ENCODE measurements at places on chromosomes 7 and 10.
A peak's percentile ranks its signal among the peaks of the same experiment; 100 is the strongest.

DNA sequence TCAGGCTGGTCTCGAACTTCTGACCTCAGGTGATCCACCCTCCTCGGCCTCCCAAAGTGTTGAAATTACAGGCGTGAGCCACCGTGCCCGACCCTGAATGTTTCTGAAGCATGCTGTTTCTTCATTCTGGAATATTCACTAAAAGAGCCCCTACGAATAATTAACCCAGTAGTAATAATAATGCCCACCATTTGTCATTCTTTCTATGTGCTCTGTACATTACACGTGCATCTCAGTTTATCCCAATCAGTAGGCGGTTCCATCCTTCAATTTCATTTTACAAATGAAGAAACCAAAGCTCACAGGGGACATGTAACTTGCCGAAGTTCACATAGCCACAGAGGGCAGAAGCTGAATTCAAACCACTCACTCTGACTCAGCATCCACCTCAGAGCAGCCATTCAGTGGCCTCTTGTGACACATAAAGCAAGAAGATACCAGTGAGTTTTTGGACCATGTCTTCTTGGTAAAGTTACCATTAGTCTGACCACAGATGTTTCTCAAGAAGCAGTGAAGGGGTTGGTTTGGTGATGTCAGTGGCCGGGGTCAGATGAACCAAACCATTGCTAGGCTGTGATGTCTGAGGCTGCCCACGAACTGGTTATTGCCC, 71.9 kb upstream of the DUSP5 start:
- peak; percentile 69 for DNase-seq

DNA sequence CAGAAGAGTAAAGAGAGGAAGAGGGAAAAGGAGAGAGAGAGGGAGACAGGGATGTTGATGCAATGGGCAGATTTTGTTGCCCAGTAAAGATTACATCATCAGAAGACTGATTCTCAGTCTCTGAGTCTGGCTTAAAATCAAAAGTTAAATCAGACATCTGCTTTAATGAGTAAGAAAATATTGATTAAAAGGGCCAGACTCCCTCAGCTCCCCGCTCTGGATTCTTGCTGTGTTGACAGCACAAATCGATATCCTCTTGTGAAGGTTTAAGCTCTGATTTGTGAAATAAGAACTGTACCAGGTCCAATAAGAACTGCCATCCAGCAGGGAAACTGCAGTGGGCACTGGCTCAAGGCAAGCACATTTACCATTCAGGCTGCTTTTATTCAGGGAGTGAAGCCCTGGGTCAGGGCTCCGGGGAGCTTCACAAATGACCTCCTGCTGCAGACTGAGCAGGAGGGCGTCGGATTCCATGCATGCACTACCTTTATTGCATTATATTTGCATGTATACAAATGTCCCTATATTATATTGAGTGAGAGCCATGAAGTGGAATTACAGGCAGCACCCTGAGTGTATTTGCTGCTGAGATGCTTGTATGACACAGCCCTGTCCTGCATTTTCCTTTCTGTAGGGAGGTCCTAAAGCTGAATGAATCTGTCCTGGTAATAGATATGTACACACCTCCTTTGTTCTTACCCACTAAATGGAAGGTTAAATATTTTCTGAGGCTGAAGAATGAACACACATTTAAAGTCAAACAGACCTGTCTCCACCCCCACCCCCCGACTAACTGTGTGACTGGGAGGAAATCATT, 401.5 kb downstream of the REEP3 start:
- no peak for DNase-seq

- DNase-seq: no peak
Observed at GRCh38 chr7:14339861-14340260, 350.4 kb upstream of the ETV1 start.

- peak; percentile 80 for DNase-seq
Observed at GRCh38 chr7:5665094-5666025, 116.1 kb downstream of the RNF216 start.

- DNase-seq: no peak
Observed at GRCh38 chr7:54917613-54918391, 101.0 kb upstream of the EGFR start.

DNA sequence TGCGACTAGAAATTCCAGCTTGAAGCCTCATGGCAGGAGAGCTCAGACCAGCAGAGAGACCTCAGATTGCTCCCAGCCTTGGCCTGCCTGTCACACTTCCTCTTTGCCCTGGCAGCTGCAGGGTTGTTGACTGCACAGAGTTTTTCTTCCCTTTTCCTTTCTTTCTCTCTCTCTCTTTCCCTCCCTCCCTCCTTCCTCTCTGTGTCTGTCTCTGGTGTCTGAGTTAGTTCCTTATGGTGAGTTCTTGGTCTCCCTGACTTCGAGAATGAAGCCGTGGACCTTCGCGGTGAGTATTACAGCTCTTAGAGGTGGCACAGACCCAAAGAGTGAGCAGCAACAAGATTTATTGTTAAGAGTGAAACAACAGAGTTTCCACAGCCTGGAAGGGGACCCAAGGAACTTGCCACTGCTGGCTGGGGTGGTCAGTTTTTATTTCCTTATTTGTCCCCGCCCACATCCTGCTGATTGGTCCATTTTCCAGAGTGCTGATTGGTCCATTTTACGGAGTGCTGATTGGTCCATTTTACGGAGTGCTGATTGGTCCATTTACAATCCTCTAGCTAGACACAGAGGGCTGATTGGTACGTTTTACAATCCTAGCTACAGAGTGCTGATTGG, 266.3 kb downstream of the RPS24 start:
- no peak for DNase-seq

DNA sequence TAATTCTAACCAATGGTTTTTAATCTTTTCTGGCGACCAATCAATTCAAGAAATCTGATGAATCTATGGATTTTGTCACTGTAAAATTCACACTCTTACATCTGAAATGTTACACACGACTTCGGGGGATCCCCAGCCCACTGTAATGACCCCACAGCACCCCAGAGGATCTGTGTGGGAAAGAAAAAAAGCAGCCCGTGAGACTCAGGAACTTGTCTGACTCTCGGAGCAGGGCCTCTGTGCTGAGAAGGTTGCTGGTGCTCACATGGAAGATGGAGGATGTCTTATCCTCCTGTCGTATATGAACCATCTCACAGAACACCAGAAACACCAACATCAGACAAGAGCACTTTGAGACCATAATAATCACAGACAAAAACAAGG, 228.4 kb upstream of the INHBA start:
- no peak for DNase-seq

DNA sequence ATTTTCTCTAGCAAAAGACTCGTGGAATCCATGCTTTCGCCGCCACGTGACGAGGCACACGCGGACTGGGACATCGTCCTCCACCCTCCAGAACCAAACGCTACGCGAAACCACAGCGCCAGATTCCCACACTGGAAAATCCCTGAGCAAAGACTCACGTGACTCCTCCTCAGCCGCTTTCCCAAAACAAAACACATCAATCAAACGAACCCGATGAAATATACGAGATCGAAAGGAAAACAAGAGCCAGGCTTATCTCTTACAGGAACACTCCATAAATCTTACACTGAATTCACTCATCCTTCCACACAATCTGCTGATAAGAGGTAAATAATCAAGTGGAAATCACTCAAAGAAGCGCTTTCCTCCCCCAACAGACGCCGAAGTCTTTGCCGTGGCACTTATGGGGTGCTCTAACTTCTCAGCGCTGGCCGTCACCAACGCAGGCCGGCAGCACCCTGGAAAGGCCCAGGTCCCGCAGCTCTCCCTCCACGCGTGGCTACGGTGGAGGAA, 23.8 kb downstream of the DIP2C start:
- no peak for DNase-seq

- DNase-seq: no peak
Observed at GRCh38 chr10:113055458-113055857, 105.4 kb downstream of the TCF7L2 start.

- DNase-seq: no peak
Observed at GRCh38 chr10:10204415-10204814, 813.3 kb upstream of the CELF2 start.

GRCh38 chr7:107920048-107920772, 29.2 kb downstream of the DLD start:
- DNase-seq: no peak

DNA sequence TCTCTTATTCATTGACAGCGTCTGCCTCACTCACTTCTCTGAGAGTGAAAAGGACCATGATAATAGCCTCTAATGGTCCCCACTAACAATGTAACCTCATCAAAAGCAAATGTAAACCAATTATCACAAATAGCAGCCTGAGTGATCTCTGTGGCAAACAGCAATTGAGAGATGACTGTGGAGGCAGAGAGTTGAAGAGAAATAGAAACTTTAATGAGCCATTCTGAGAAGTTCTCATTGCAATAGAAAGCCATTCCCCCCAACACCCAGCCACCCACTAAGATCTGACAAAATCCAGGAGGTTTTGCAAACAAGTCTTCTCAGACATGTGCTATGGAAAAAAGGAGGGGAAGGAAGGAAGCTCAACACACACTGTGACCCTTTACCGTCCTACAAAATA, 44.2 kb upstream of the RNF148 start:
- DNase-seq: no peak

GRCh38 chr7:105161366-105161765, 147.4 kb downstream of the KMT2E start:
- DNase-seq: no peak

GRCh38 chr10:110226543-110226925, 19.1 kb downstream of the MXI1 start:
- peak; percentile 86 for DNase-seq

All from NCI-H460 (cell line).